ENCODE measurements at places on chromosomes 7 and 10. TPM values are rescaled to one million over a fixed set of nuclear protein-coding genes. Genes with fewer than 3 reads are reported as not detected.

- H3K27ac ChIP-seq, result no peak overlapping the region
- DNase-seq, result no peak
Observed at GRCh38 chr7:47882635-47883034, 65.6 kb downstream of the PKD1L1 start.

GRCh38 chr7:152341039-152341913, 94.5 kb downstream of the KMT2C start:
- no peaks in the 10 kb centered on the region for H3K36me3 ChIP-seq
- no peaks in the 10 kb centered on the region for H3K4me1 ChIP-seq
- no peak overlapping the region for H3K4me3 ChIP-seq
- no peak overlapping the region for H3K27ac ChIP-seq
- H3K27me3 ChIP-seq, result no peaks in the 10 kb centered on the region

DNA sequence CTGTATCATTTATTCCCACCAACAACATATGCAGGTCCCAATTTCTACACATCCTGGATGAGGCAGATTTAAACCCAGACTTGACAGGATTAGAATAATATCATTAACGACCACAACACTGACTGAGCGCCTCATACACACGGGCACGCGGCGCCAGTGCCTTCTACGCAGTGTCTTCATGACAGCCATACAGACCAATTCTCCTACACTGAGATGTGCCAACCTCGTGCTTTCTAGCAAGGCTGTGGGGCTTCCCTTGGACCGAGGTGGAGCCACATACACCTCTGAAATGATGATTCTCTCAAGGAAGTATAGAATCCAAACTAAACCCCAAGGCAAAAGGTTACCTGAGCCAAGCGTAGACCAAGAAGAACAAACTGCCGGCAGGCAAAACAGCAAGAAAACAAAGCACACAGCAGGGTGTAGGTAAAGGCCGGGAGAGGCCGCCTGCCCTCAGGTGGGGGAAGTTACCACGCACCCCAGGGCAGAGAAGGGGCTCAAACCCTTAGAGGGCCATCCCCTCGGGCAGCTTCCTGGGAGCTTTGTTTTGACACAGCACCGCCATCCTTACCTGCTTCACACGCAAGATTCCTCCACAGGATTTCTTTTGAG, 75.8 kb downstream of the DLG5 start:
- H3K27me3 ChIP-seq, result no peaks in the 10 kb centered on the region
- no peak for DNase-seq
- H3K4me1 ChIP-seq, result peaks cover 7% of the 10 kb centered on the region
- no peak overlapping the region for H3K4me3 ChIP-seq
- H3K27ac ChIP-seq, result no peak overlapping the region

DNA sequence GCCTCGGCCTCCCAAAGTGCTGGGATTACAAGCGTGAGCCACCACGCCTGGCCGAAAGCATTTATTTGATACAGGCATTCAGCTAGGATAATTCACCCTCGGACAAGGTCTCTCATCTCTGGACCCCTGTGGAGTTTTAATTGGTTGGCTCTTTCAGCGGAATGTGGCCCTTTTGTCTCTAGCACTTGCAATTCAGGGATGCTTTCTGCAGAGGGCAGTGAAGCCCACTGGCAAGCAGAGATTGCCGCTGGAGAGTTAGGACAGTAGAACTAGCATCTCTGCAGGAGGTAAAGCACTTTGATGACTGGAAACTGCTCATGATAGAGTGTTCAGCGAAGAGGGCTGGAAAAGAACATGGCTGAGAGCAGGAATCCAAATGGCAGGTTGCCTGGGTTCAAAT, 62.0 kb downstream of the SUFU start:
- H3K27me3 ChIP-seq, result peaks cover 19% of the 10 kb centered on the region
- H3K4me3 ChIP-seq, result no peak overlapping the region
- no peaks in the 10 kb centered on the region for H3K36me3 ChIP-seq
- no peak overlapping the region for H3K27ac ChIP-seq
- DNase-seq, result peak; percentile 89
- H3K4me1 ChIP-seq, result no peaks in the 10 kb centered on the region

GRCh38 chr10:3785851-3786271, 852 bp upstream of the KLF6 start:
- H3K4me1 ChIP-seq, result peaks cover 8% of the 10 kb centered on the region
- H3K27me3 ChIP-seq, result no peaks in the 10 kb centered on the region
- peak overlapping the region; percentile 88 for H3K4me3 ChIP-seq
- peaks cover 12% of the 10 kb centered on the region for H3K36me3 ChIP-seq
- H3K27ac ChIP-seq, result no peak overlapping the region
- DNase-seq, result peak; percentile 48

DNA sequence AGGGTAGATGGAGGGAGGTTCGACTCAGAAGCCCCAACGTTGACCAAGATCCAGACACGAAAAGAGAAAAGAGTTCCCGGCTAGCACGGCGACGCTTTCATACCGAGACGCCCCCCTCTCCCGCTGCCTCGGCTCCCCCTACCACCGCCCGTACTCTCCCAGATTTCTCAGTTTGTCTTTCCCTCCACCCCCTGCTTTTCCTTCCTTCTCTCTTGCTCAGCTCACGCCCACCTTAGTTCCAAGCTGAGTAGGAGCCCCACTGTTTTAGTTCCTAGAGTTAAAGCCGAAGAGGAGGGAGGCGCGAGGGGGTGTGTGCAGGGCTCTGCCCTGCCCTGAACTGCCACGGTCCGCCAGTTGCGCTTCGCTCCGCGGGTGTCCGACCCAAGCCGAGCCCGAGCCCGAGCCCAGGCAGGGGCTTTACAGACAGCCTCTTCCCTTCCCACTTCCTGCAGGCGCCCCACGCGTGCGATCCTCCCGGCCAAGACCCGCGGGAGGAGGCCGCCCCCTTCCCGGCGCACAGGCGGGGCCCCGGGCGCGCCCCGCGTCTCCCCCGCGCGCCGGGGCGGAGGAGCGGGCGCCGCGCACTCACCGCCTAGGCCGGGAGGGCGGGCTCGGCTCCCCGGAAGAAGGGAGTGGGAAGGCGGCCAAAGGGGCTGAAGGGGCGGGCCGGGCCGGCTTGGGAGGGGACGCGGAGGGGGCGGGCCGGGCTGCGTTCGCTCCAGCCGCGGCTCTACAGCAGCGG, at the start of gene EPHB6:
Gene EPHB6 (plus strand): TSS at position 705 of the 742 bp plus-strand sequence. CDS start 8,152 bp downstream, outside the sequence.
- H3K4me1 ChIP-seq, result peaks cover 3% of the 10 kb centered on the region
- H3K27ac ChIP-seq, result no peak within 1 kb of the TSS
- peaks cover 4% of the 10 kb centered on the region for H3K27me3 ChIP-seq
- peak within 1 kb of the TSS; percentile 92 for H3K4me3 ChIP-seq
- peak; percentile 62 for DNase-seq

The CREB3L2 gene
- total RNA-seq, result 60.7 TPM

DNA sequence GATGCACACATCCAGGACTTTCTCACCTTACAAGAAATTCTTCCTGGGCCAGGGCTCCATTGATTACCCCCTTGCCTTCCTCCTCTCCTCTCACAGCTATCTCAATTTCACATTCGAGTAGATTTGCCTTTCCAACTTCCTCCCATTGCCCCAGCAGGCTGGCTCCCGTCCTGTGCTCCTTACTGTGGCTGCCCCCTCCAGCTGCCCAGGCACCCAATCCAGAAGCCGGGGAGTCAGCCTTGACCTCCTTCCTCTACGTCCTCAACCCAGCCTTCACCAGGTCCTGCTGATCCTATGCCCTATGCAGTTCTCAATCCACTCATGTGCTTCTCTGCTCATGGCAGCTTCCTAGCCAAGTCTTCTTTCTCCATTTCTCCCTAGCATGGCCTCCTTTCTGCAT, 85.7 kb upstream of the GPR26 start:
- H3K27ac ChIP-seq, result no peak overlapping the region
- H3K4me1 ChIP-seq, result no peaks in the 10 kb centered on the region
- DNase-seq, result no peak
- no peaks in the 10 kb centered on the region for H3K27me3 ChIP-seq
- no peaks in the 10 kb centered on the region for H3K36me3 ChIP-seq
- no peak overlapping the region for H3K4me3 ChIP-seq

GRCh38 chr7:149209518-149210269, 14.3 kb downstream of the ZNF282 start:
- DNase-seq, result peak; percentile 80
- H3K36me3 ChIP-seq, result peaks cover 88% of the 10 kb centered on the region
- peaks cover 7% of the 10 kb centered on the region for H3K4me1 ChIP-seq
- no peak overlapping the region for H3K4me3 ChIP-seq
- no peak overlapping the region for H3K27ac ChIP-seq

DNA sequence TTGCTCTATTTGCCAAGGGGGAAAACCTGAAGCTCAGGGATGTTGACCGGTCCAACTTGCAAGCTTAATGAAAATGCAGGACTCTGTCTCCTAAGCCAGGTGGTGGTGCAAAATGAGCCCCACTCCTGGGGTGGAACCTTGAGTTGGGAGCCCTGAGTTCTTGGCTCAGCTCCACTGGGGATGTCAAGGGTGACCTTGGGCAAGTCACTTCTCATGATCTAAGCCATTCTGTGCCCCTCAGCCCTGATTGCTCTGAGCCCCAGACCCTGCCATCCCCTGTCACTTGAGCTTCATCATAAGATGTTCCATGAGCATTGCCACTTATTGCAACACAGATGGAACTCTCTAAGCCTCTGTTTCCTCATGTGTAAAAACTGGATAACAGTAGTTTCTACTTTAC, 33.9 kb downstream of the MYL10 start:
- no peak overlapping the region for H3K27ac ChIP-seq
- H3K4me3 ChIP-seq, result no peak overlapping the region
- peak; percentile 7 for DNase-seq

The GFRA1 gene
- 0.24 TPM for total RNA-seq

DNA sequence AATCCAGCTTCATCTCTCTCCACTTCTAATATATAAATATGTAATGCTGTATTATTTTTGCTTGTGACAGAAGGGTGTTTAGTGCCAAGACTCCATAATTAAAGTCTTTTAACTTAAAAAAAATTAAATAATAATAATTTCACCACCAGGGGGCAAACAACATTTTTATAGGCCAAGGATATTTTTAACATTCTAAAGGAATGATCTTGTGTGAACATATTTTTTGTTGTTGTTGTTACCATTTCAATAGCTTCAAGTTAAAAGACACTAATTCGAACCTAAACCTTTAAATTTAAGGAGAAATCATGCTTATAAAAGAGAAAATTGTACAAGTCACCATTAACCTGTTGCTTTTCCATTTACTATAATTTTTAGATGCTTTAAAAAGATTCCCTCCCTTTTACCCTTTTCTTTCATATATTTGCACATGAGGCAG, 7.5 kb upstream of the DNAJC1 start:
- H3K4me3 ChIP-seq, result no peak overlapping the region
- H3K36me3 ChIP-seq, result no peaks in the 10 kb centered on the region
- no peaks in the 10 kb centered on the region for H3K4me1 ChIP-seq
- H3K27ac ChIP-seq, result no peak overlapping the region

DNA sequence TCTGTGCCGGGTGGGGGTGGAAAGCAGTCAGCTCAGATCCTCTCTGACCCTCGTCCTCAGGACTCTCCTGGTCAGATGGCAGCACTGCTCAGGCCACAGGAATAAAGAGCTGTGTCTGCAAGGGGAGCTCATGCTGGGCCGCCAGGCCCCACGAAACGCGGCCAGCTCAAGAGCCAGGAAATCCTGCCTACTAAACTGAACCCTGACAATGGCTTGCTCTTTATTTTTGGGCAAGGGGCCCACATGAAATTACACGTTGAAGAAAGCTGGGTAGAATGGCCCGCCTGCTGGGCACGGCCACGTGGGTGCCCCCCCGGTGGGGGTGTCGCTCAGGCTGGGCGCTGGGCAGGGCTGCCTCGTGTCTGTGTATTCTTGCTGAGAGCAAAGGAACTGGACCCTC, 103.0 kb downstream of the ITIH5 start:
- no peak overlapping the region for H3K4me3 ChIP-seq
- H3K36me3 ChIP-seq, result no peaks in the 10 kb centered on the region
- H3K27me3 ChIP-seq, result no peaks in the 10 kb centered on the region
- no peaks in the 10 kb centered on the region for H3K4me1 ChIP-seq
- no peak overlapping the region for H3K27ac ChIP-seq

- no peaks in the 10 kb centered on the region for H3K27me3 ChIP-seq
- no peaks in the 10 kb centered on the region for H3K4me1 ChIP-seq
- H3K36me3 ChIP-seq, result peaks cover 10% of the 10 kb centered on the region
- no peak overlapping the region for H3K4me3 ChIP-seq
Observed at GRCh38 chr7:56222866-56223265, 106.6 kb upstream of the NUPR2 start.

- DNase-seq, result no peak
- no peak overlapping the region for H3K27ac ChIP-seq
- H3K4me1 ChIP-seq, result no peaks in the 10 kb centered on the region
- H3K36me3 ChIP-seq, result peaks cover 12% of the 10 kb centered on the region
- H3K4me3 ChIP-seq, result no peak overlapping the region
- no peaks in the 10 kb centered on the region for H3K27me3 ChIP-seq
Observed at GRCh38 chr7:158061026-158061630, 526.5 kb downstream of the PTPRN2 start.

- H3K36me3 ChIP-seq, result no peaks in the 10 kb centered on the region
- H3K27ac ChIP-seq, result no peak overlapping the region
- DNase-seq, result no peak
- peak overlapping the region; percentile 95 for H3K4me3 ChIP-seq
- no peaks in the 10 kb centered on the region for H3K4me1 ChIP-seq
- H3K27me3 ChIP-seq, result no peaks in the 10 kb centered on the region
Observed at GRCh38 chr7:112206991-112207592, 597 bp downstream of the ZNF277 start.

The ANXA8 gene
- total RNA-seq, result 0.22 TPM

GRCh38 chr7:114372619-114373018, 42.0 kb upstream of the FOXP2 start:
- no peaks in the 10 kb centered on the region for H3K4me1 ChIP-seq
- H3K27ac ChIP-seq, result no peak overlapping the region
- DNase-seq, result no peak
- no peak overlapping the region for H3K4me3 ChIP-seq
- no peaks in the 10 kb centered on the region for H3K27me3 ChIP-seq

DNA sequence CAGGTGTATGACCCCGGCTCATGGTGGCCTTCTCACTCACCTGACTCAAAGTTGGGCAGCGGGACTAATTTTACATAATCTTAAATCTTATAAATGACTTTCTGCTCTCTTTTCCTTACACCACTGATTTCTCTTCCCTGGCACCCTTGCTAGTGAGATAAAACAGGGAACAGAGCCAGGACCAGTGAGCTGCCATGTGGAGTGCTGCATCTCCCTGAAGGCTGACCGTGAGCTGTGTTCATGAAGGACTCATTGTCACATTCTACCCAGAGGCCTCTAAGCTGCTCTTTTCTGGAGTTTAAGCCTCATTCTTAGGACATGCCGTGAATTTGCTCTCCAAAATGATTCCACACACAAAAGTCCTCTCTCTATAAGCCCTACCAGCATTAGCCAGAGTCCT, 762.3 kb downstream of the AUTS2 start:
- no peaks in the 10 kb centered on the region for H3K27me3 ChIP-seq
- no peak overlapping the region for H3K4me3 ChIP-seq
- no peaks in the 10 kb centered on the region for H3K4me1 ChIP-seq
- no peak overlapping the region for H3K27ac ChIP-seq
- H3K36me3 ChIP-seq, result no peaks in the 10 kb centered on the region
- no peak for DNase-seq

DNA sequence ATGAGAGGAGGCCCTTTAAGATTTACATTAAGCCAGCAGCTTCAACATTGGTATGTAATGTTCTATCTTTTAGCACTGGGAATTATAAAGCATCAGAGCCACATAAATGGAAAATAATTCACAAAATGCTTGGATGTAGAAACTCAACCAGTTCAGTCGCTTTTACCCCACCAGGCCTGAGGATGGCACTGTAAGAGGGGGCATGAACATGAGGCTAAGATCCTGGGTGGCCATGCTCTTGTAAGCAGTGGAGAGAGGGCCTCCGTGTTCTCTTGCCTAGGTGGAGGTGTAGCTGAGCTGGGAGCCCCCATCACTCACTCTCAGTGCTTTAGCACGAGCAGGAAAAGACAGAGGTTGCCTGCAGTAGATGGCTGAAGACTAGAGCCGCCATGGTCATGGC, 238.8 kb downstream of the FANK1 start:
- H3K27ac ChIP-seq, result no peak overlapping the region
- DNase-seq, result no peak
- H3K4me3 ChIP-seq, result no peak overlapping the region
- H3K36me3 ChIP-seq, result no peaks in the 10 kb centered on the region

Measured in H9 (cell line).